ENCODE measurements at places on chromosomes 13 and 19. TPM values are rescaled to one million over a fixed set of nuclear protein-coding genes. Genes with fewer than 3 reads are reported as not detected.
A peak's percentile ranks its signal among the peaks of the same experiment; 100 is the strongest.

Gene USP12
- 24.5 TPM for total RNA-seq

Gene TBXA2R
- total RNA-seq, result 11.4 TPM

Gene PLK5
- total RNA-seq, result 1.8 TPM

Gene LILRA6
- 1.2 TPM for total RNA-seq

Gene EPSTI1
- total RNA-seq, result 5.1 TPM

Gene CELF5
- not detected for total RNA-seq

Gene BEST2
- not detected for total RNA-seq

Gene KLHL1
- total RNA-seq, result not detected

DNA sequence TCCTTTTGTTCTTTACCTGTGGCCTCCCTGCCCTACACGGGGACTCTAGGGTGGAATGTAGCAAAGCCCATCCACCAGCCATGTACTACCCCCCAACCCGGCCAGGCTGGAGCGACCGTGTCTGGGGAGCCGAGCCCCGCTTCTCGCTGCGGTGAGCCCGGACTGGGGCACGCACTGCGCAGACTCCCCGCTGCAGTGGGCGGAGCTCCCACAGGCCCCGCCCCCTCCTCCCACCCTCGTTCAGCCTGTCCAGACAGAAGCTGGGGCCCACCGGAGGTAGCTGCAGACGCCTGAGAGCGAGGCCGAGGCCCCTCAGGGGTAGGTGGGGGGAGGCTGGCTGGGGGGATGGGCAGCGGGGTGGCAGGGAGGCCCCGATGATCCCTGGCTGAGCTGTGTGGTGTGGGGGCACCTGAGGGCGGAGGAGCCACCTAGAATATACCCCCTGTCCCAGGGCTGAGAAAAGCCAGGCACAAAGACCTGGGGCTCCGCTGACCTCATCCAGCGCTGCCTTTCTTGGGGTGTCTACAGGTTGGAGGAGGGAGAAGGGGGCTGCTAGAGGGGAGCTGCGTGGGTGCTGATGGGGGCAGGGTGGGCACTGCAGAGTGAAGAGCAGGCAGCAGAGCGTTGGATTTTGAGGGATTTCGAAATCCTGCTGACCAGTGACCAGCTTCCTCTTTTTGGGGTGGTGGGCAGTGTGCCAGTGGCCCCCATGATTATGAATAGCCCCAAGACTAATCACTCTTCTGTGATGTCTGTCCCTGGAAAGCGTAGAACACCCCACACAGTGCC, 17.3 kb downstream of the PLD3 start:
- no peaks in the 10 kb centered on the region for H3K27me3 ChIP-seq
- H3K36me3 ChIP-seq, result peaks cover 45% of the 10 kb centered on the region
- peak overlapping the region; percentile 38 for H3K4me3 ChIP-seq
- H3K4me1 ChIP-seq, result no peaks in the 10 kb centered on the region
- peak overlapping the region; percentile 69 for H3K27ac ChIP-seq
- DNase-seq, result peak; percentile 44

GRCh38 chr13:110422913-110423688, 116.0 kb downstream of the COL4A2 start:
- no peak overlapping the region for H3K4me3 ChIP-seq
- no peaks in the 10 kb centered on the region for H3K36me3 ChIP-seq
- no peaks in the 10 kb centered on the region for H3K27me3 ChIP-seq
- no peak overlapping the region for H3K27ac ChIP-seq

DNA sequence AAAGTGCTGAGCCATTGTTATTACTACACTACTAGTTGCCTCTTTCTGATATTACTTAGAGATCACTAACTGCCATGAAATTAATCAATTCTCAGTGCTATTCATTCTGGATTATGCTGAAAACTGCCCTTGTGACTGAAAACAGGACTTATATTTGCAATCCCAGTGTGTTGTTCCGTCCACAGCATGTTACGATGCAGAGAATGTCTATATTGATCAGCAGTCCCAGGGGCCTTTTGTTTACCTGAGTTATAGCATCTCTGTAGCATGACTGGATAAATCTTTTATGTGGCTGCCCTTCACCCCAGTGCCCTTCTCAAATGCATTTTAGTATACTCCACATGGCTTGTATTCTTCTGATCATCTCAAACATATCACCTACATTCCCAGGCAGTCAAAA, 251.0 kb downstream of the GPC5 start:
- no peaks in the 10 kb centered on the region for H3K4me1 ChIP-seq
- no peak for DNase-seq
- no peaks in the 10 kb centered on the region for H3K36me3 ChIP-seq
- H3K27ac ChIP-seq, result no peak overlapping the region

DNA sequence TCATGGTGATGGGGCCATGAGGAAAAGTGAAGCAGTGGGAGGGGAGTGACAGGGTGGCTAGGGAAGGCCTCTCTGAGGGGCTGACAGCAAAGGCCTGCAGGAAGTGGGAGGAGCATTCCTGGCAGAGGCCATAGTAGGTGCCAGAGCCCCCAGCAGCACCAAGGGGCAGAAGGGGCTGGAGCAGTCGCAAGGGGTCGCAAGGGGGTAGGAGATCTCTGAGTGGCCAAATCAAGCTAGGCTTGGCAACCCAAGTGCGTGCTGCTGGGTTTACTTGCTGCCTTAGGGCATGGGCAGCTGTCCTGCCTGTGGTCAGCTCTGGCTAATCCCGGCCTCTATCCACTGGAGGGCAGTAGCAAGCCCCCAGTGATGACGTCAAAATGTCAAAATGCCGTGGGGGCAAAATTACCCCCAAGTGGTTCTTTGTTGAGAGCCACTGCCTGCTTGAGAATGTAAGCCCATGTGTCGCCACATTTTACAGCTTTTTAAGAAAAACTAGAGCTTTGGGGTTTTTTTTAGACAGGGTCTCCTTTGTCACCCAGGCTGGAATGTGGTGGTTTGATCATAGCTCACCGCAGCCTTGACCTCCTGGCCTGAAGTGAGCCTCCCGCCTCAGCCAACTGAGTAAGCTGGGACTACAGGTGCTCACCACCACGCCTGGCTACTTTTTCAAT, 11.8 kb downstream of the CCDC97 start:
- peaks cover 22% of the 10 kb centered on the region for H3K36me3 ChIP-seq
- H3K4me3 ChIP-seq, result no peak overlapping the region
- H3K27ac ChIP-seq, result peak overlapping the region; percentile 63
- no peaks in the 10 kb centered on the region for H3K27me3 ChIP-seq
- DNase-seq, result no peak

DNA sequence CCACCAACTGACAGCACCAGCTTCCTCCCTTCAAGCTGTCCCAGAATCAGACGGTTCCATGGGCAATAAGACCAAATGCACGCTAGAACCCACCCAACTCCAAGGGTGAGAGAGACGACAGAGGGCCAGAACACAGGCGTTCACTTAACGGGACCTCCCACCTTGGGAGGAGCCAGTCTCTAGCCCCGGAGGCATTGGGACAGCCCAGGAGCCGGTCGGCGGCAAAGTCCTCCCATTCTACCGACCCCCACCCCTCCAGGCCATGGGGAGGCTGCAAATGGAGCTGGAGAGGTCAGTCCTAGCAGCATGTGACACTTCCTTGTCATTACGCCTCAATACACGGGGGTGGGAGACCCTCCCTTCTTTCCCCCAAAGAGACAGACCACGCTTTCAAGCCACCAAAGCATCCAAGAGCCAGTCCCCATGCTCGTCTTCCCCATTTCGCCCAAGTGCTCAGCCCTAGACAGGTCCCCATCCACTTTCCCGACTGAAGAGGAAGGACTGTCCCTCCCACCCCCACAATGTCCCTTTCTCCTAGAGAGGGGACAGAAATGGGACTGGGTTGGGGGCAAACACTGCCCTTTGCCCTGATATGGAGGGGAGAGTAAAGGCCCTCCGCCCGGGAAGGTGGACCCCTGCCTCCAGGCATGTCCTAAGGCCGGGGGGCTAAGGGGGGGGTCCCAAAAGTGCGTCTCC, 964 bp downstream of the KHSRP start:
- peak overlapping the region; percentile 48 for H3K27ac ChIP-seq
- DNase-seq, result no peak
- no peaks in the 10 kb centered on the region for H3K36me3 ChIP-seq
- H3K4me1 ChIP-seq, result peaks cover 24% of the 10 kb centered on the region
- H3K4me3 ChIP-seq, result peak overlapping the region; percentile 70

- H3K4me3 ChIP-seq, result peak overlapping the region; percentile 2
- peak overlapping the region; percentile 79 for H3K27ac ChIP-seq
- H3K36me3 ChIP-seq, result no peaks in the 10 kb centered on the region
- no peak for DNase-seq
- H3K27me3 ChIP-seq, result no peaks in the 10 kb centered on the region
Measured at GRCh38 chr19:18660939-18661670, 22.4 kb upstream of the CRTC1 start.

- peaks cover 25% of the 10 kb centered on the region for H3K4me1 ChIP-seq
- no peaks in the 10 kb centered on the region for H3K27me3 ChIP-seq
- H3K27ac ChIP-seq, result peak overlapping the region; percentile 83
- no peak for DNase-seq
- no peaks in the 10 kb centered on the region for H3K36me3 ChIP-seq
Measured at GRCh38 chr13:30882026-30882850, 23.8 kb upstream of the MEDAG start.

DNA sequence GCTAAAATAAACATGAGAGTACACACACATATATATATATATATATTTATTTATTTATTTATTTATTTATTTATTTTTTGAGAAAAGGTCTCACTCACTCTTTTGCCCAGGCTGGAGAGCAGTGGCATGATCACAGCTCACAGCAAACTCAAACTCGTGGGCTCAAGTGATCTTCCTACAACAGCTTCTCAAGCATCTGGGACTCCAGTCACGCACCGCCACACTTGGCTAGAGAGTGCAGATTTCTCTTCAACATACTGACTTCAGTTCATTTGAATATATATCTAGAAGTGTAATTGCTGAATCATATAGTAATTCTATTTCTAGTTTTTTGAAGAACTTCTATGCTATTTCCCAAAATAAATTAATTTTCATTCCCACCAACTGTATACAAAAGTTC, 1711.8 kb downstream of the SLITRK5 start:
- H3K27ac ChIP-seq, result no peak overlapping the region
- DNase-seq, result no peak

- H3K4me3 ChIP-seq, result peak overlapping the region; percentile 99
- no peak for DNase-seq
- peaks cover 80% of the 10 kb centered on the region for H3K4me1 ChIP-seq
- H3K27me3 ChIP-seq, result no peaks in the 10 kb centered on the region
- H3K36me3 ChIP-seq, result no peaks in the 10 kb centered on the region
Measured at GRCh38 chr19:14116525-14116917, 1.0 kb downstream of the PRKACA start.

GRCh38 chr13:18628428-18628827, 553.2 kb downstream of the TUBA3C start:
- H3K27me3 ChIP-seq, result no peaks in the 10 kb centered on the region
- no peak overlapping the region for H3K27ac ChIP-seq
- no peak for DNase-seq
- H3K4me3 ChIP-seq, result no peak overlapping the region
- H3K4me1 ChIP-seq, result no peaks in the 10 kb centered on the region

GRCh38 chr13:106182404-106182803, 353.1 kb downstream of the EFNB2 start:
- H3K4me1 ChIP-seq, result no peaks in the 10 kb centered on the region
- H3K27me3 ChIP-seq, result no peaks in the 10 kb centered on the region
- no peak overlapping the region for H3K4me3 ChIP-seq
- no peak for DNase-seq
- H3K36me3 ChIP-seq, result no peaks in the 10 kb centered on the region

- no peak overlapping the region for H3K4me3 ChIP-seq
- DNase-seq, result no peak
- no peaks in the 10 kb centered on the region for H3K27me3 ChIP-seq
- H3K4me1 ChIP-seq, result no peaks in the 10 kb centered on the region
- no peak overlapping the region for H3K27ac ChIP-seq
- no peaks in the 10 kb centered on the region for H3K36me3 ChIP-seq
Measured at GRCh38 chr13:108508263-108508662, 121.1 kb upstream of the MYO16 start.

Data from tibial nerve (tissue), 4 donors.